IPS-NIHi11 (cell line): ENCODE measurements at places on chromosomes 6 and 20.

GRCh38 chr6:26184367-26184891 lies 97.2 kb downstream of the HFE start:
- DNase-seq = no peak

DNA sequence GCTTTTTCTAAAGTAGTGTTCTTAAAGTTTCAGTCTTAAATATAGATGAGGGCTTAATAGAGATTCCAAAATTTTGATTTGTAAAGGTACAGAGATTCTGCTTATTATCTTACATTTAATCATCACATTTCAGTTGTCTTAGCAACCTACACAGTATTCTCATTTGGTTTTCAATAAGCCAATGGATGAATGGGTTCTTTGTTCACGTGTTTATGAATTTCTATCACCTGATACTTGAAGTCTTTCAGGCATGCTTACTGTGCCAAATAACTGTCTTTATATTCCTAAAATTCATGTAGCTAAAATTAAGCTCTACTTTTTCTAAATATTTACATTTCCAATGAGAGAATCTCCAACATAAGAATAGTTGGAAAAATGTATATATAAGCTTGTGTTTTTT lies 152.7 kb downstream of the EYA4 start:
- no peak for DNase-seq

- peak; percentile 57 for DNase-seq
These were observed 210.8 kb downstream of the ARHGAP18 start for GRCh38 chr6:129498950-129499842.

- peak; percentile 61 for DNase-seq
These were observed 10.7 kb downstream of the DLL1 start for GRCh38 chr6:170279977-170280688.

DNA sequence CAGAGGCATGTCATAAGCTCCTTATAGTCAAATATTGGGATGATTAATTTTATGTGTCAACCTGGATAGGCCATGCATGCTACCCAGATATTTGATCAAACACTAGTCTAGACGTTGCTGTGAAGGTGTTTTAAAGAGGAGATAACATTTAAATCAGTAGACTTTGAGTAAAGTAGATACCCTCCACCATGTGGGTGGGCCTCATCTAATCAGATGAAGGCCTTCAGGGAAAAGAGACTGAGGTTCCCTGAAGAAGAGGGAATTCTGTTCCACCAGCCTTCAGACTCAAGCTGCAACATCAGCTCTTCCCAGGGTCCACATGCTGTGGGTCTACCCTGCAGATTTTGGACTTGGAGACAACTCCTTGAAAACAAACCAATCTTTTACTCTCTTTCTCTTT lies 11.4 kb upstream of the NEDD9 start:
- DNase-seq = no peak

DNA sequence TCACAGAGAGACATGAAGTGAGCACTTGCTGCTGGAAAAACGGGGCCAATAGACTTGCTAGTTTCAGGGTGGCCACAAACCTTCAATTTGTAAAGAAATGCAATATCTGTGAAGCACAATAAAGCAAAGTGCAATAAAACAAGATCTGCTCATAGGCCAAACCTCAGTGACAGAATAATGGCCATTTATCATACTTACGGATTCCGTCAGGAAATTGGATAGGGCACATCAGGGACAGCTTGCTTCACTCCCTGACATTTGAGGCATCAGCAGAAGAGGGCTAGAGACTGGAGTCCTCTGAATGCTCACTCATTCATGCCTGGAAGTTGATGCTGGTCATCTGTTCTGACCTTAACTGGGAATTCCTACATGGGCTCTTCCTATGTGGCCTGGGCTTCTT lies 165.5 kb upstream of the OPRM1 start:
- DNase-seq = no peak

GRCh38 chr6:70246118-70246517 lies 56.8 kb downstream of the COL9A1 start:
- DNase-seq = no peak

- DNase-seq = no peak
These were observed 41.4 kb downstream of the MAP7 start for GRCh38 chr6:136508725-136509392.

DNA sequence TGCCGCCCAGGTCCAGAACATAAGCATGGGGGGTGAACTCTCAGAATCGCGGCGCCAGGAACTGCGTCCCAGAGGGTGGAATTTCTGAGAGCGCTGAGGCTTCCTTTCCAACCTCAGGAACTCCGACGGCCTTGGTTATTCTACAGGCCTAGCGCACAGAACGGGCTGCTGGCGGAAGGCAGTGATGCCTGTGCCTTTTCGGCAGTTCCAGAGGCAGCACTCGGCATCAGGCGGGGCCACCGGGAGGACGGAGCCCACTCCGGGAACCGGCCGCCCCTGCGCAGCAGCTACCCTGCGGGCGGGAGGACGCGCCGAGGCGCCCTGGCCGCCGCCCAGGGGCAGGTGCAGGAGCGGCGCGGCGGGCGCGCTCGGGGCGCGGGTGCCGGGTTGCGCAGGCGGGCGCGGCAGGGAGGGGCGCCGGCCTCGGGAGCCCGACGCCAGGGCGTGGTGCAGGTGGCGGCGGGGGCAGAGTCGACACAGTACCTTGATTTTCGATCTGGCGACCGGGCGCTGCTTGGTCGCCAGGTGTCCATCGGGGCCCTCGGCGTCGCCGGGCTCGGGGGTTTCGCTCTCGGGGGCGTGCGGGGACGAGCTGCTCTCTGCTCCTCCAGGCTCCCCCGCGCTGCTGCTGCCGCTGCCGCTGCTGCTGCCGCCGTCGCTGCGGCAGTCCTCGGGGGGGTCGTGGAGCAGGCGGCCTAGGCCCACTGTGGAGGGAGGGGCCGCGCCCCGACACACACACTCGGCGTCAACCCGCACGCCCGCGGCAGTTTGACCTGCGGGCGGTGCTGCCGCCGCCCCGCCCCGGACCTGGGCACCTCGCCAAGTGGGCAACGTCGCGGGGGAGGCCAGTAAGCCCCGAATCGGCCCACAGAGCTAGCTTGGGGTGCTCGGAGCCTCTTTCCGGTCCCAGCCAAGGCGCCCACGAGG lies 1.3 kb downstream of the OVOL2 start:
- DNase-seq = peak; percentile 76

- no peak for DNase-seq
These were observed 19.5 kb downstream of the CCDC167 start for GRCh38 chr6:37480118-37480736.

GRCh38 chr20:50339466-50339901 lies 148.9 kb downstream of the CEBPB start:
- DNase-seq = no peak

DNA sequence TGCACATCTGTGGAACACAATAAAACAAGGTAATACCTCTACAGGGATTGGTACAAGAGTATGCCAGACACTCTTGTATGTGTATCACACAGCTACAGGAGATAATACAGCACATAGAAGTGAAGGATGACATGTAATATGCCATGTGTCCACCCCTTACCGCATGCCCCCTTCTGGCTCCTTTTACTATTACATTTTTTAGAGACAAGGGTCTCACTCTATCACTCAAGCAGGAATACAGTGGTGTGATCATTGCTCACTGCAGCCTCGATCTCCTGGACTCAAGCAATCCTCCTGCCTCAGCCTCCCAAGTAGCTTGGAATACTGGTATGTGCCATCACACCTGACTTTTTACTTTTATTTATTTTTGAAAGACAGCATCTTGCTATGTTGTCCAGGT lies 4.2 kb upstream of the NCR3 start:
- no peak for DNase-seq

DNA sequence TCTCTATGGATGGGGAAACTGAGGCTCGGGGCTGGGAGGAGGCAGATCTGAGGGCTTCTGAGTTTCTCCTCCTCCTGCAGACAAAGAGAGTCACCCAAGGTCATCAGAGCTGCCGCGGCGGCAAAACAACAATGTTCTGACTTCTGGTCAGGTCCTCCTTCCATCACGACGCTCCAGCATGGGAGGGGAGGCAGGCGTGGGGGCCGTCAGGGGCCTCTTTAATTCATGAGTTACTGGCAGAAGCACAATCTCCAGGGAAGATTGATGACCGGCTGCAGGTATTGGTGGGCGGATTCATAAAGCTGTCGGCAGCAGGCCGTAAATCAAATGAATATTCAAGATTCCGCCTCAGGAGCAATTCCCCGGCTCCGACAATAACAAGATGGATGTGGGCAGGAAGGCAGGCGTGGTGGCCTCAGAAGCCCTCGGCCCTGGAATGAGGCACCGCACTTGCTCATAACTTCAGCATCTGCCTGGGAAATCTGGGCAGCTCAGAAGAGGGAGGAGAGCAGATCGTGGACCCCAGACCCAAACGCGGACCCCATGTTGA lies 19.1 kb downstream of the PCK1 start:
- no peak for DNase-seq

DNA sequence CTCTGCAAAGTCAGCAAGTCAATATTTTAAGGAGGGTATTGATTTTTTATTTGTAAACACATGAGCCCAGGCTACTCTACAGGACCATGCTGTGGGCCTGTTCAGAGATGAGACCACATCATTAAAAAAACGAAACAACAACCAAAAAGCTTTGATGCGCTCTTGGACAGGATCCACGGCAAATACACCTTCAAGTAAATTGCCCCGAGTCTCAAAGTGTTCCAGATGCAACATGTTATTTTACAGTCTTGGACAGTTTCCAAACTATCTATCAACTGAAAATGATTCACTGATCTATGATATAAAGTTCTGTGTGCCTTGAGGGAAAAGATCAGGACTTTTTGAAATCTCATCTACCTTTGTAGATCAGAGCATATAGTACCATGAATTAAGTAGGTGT lies 25.8 kb upstream of the CARMIL1 start:
- DNase-seq = no peak

- DNase-seq = peak; percentile 35
These were observed 181.8 kb downstream of the TBXT start for GRCh38 chr6:165985806-165986299.

GRCh38 chr6:72984981-72985665 lies 240.2 kb downstream of the KHDC1L start:
- no peak for DNase-seq

- DNase-seq = no peak
These were observed 38.9 kb upstream of the SMIM8 start for GRCh38 chr6:87283461-87283860.

DNA sequence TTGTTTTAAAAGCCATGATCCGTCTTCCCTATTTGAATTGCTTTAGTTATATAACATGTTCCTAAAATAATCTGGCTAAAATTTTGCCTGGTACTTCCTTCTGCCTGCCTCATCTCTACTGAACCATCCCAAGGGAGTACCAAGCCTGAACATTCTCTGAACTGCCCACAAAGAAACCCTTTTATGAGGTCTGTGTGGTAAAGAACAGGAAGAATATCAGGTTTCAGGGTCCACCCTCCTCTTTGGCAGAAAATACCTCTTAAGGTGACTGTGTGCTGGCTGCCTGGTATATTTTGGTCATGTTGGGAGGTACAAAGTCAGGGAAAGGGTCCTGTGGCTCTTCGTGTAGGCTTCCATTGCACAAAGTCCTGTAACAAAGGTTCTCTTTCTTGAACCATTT lies 574.1 kb upstream of the CHD6 start:
- DNase-seq = no peak

DNA sequence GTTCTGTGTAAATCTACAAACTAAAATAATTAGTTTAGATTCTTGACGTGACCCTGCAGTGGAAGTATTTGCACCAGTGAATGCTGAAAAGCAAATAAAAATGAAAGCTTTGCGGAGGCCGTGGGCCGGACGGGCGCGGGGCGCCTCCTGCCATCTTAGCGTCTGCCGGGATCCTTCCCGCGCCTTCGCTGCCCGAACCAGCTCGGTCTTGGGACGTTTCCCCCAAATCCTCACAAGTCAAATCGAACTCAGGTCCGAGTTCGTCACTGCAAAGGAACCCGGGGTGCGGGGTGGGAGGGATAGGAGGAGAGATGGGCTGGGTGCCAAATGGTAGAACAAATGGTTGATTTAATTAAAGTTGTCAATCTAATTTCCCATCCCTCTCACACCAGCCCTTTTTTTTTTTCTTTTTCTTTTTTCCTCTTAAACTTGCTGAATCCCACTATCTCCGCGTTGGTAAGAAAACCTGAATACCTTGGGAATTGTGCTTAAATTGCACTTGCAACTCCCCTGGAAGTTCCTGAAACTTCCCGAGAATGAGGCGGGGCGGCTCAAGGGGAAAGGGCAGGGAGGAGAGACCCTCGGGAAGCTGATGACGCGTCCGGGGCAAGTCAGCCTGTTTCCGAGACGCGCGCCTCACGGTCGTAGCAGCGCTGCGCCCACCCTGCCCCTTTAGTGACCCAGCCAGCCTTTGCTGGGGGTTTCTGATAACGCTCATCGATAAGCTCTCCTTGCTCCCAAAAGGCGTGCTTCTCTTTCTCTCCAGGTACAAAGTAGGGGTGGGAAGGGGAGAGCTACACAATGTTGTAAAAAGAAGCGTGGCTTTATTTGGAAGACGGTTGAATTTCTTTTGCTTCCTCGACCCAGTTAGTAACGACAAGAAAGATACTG lies 1.8 kb downstream of the GJA1 start:
- DNase-seq = peak; percentile 31
